ENCODE measurements at places on chromosomes 11 and 22.

DNA sequence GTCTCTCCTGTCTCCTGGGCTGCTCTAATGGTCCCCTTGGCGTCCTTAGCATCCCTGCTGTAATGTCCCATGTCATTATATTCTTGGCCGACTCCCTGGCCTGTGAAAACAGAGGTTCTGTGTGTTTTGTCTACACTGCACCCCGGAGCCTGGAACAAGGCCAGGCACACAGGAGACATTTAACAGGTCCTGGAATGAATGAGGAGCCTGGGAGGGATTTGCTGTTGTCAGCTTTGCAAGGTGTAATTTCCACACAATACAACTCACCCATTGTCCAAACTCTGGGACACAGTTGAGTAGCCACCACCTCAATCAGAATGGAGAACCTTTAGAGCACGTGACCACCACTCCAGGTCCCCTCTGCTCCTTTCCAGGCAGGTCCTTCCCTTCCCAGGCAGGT lies 14.9 kb upstream of the PDGFB start:
- no peak for DNase-seq

DNA sequence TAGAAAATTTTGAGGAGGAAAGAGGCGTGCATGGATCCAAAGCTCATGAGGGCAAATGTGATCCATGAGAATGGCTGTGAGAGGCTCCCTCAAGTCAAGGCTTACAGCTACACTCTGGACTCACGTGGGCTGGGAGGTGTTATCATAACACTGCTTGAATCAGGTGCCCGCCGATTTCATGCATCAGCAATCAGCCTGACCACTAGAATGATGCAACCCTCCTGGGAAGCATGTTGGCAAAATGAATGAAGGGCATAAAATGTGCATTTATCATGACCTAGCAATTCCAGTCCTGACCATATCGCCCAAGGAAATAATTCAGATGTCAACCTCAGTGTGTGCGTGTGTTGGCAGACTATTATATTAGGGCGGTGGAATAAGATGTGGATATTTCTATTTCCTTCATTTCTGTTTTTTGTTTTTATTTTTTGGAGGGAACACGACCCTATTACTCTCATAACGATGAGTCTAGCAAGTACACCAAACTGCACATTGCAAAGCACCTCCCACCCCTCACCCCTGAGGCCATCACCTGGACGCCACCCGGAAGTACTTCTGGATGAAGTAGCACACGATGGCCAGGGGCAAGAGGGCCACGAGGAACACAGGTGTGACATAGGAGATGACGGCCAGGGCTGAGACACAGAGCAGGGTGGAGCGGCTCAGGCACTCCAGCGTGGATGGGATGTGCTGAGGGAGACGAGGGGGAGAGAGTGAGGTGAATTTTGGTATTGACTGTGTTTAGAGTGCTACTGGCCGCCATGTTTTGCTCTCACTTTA lies 15.7 kb upstream of the KCNJ11 start:
- no peak for DNase-seq

- no peak for DNase-seq
Measured at GRCh38 chr11:35160902-35161597, 22.1 kb downstream of the CD44 start.

DNA sequence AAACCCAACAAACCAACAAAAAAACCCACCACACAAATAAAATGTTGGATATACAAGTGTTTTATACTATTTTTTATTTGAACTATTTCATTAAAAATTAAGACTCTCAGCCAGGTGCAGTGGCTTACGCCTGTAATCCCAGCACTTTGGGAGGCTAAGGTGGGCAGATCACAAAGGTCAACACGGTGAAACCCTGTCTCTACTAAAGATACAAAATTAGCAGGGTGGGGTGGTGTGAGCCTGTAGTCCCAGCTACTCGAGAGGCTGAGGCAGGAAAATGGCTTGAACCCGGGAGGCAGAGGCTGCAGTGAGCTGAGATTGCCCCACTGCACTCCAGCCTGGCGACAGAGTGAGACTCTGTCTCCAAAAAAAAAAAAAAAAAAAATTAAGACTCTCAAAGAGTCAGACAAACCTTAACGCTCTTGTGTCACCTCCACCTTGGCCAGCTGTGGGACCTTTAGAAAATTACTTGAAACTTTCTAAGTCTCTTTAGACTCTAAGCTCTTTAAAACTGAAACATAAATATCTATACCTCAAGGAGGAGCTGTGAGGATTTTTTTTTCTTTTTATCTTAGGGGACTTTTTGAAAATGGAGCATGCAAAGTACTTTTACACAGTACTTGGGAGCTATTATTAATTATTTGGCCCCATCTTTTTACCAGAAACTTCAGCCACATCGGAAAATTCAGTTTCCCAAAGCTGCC lies 68.4 kb upstream of the CLNS1A start:
- DNase-seq: no peak

DNA sequence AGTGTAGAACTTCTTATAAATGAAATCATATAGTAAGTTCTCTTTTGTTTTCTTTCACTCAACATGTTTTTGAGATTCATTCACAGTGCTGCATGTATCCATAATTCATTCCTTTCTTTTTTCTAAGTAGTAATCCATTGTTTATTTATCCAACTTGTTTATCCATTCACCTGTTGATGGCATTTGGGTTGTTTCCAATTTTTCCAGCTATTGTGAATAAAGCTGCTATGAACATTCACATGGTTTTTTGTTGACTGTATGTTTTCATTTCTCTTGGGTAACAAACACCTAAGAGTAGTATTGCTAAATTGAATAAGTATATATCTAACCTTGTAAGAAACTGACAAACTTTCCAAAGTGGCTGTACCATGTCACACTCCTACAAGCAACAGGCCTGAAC lies 23.5 kb downstream of the MRTFA start:
- DNase-seq: no peak

GRCh38 chr11:1289211-1289935 lies 20.1 kb downstream of the TOLLIP start:
- no peak for DNase-seq

GRCh38 chr11:122160841-122161590 lies 45.0 kb upstream of the BLID start:
- DNase-seq: no peak

GRCh38 chr11:72631806-72632731 lies 42.2 kb downstream of the PDE2A start:
- DNase-seq: no peak

DNA sequence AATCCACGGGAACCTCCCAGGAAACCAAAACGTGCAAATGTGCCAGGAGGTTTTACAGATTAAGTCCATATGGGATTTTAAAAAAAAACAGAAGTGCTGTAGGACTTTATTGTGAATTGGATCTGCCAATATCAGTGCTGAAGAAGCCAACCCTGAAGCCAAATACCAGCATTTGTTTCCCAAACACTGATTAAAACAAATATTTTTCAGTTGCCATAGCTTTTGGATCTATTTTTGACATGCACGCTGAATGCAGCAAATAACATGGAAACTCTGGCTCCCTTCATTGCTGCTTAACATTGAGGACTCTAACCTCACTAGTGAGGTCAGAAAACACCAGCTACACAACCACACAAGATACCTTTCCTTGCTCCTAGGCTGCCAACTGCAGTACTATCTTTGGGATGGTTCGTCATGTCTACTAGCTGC lies 28.4 kb upstream of the SIK2 start:
- no peak for DNase-seq

- DNase-seq: no peak
Measured at GRCh38 chr11:45856044-45856468, 8.8 kb downstream of the CRY2 start.

DNA sequence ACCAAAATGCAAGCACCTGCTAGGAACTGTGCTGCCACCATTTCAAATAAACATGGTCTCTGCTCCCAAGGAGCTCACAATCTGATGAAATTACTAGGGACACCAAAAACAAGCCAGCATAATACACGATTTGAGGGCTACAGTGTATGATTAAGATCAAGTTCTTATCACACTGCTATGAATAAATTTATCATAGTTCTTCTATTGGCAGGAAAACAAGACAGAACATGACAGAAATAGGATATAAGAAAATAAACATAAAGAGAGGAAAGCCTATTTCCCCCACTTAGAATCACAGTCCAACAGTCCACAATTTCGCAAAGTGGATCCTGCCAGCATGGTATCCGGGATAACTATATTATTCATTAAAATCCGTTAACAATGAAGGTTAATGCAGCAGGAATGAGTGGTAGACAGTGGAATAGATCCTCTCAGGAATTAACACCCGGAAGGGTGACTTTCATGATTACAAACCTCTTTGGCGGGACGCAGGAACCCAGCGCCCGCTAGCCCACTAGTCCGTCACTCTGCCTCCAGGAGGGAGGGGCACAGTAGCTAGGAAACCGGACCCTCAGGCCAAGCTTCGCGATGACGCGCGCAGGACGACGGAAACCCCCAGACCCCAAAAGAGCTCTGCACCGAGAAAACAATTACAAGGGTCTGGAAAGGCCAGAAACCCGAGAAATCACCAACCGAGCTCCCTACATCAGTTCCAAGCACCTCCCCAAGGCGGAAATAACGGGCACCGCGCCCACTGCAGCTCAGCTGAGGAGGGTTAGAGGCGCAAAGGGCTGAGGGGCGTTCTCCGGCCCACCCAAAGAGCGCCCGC lies 607 bp downstream of the CCDC82 start:
- no peak for DNase-seq

DNA sequence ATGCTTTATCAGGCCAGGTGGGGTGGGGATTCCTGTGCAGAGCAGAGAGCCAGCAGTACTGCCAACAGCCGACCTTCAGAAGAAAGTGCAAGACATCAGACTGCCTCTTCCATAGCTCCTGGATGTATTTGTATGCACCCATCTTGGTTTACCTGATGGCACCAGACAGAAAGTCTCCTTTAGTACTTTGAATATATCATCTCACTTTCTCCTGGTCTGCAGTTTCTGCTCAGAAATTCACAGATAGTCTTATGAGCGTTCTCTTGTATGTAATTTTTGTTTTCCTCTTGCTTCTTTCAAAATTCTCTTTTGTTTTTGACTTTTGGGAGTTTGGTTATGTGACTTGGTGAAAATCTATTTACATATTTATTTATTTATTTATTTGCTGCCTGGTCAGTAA lies 446.4 kb upstream of the CADM1 start:
- no peak for DNase-seq

DNA sequence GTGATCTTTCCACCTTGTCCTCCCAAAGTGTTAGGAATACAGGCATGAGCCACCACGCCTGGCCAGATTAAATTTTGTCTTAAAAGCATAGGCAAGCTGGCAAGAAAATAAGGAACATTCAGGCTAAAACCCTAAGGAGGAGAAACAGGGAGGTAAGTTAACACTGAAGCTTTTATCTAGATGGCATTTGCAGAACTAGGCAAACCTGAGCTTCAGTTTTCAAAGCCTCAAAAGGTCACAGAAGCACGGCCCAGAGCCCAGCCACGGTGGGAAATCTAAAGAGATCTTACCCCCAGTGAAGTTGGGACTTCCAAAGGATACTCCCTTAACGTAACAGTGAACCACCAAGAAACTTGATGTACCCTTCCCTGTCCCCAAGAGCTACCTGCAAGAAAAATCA lies 28.4 kb downstream of the PC start:
- DNase-seq: no peak

- no peak for DNase-seq
Measured at GRCh38 chr11:99422581-99423427, 402.1 kb downstream of the CNTN5 start.

DNA sequence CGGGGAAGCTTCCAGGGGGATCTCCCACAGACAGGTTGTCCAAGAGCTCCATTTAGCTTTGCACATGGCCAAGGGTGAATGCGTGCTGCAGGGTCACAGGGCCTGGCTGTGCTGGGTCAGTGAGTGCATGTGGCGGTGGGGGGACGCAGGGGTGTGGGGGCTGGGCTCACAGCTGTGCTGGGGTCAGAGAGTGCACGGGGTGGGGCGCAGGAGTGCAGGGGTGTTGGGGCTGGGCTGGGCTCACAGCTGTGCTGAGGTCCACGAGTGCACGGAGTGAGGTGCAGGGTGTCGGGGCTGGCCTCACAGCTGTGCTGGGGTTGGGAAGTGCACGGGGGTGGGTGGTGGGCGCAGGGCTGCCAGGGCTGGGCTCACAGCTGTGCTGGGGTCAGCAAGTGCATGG lies 557.7 kb downstream of the BRD1 start:
- DNase-seq: no peak

GRCh38 chr11:14506532-14506931 lies 6.9 kb upstream of the COPB1 start:
- DNase-seq: no peak

DNA sequence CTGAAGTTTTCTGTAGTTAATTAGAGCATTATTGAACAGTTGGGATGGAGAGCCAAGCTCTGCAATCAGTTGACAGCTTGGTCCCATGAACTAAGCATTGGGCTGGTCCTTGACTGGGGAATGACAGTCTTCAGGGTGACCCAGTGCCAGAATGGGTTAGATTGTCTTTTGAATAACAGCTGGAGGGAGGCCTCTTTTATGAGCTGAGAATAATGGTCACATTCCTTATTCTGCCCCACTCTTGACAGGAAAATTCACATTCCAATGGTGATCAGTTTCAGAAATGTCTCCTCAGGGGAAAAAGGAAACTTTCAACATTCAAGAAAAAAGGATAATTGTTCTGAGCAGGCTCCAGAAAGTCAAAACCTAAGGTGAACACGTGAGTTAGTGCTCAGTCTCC lies 113.9 kb downstream of the KIRREL3 start:
- DNase-seq: no peak

DNA sequence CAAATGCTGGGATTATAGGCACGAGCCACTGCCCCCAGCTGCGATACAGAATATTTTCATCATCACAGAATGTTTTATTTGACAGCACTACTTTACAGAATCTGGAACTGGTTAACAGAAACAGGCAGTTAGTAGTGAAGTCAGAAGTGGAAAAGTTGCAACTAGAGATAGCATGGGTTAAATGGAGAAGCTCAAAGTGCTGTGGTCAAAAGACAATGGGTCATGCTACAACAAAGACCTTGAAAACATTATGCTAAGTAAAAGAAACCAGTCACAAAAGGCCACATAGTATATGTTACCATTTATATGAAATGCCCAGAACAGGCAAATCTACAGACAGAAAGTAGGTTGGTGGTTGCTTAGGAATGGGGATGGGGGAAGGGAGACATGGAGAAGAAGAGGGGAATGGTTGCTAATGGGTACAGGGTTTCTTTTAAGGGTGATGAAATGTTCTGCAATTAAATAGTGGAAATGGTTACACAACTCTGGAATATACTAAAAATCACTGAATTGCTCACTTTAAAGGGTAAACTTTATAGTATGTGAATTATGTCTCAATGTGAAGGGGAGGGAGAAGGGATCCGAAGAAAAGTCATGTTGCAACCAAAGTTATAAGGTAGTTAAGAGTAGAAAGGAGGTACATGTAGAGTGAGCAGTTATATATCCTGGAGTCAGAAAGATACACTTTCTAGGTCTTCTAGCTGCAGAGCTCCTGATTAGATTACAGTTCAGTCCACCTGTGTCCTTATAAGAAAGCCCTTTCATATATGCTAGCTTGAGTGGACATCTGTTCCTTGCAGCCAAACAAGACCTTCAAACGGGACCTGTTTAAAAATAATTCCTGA lies 46.3 kb upstream of the RAPSN start:
- no peak for DNase-seq

GRCh38 chr22:33372875-33373274 lies 314.7 kb upstream of the SYN3 start:
- DNase-seq: no peak

- no peak for DNase-seq
Measured at GRCh38 chr11:96074551-96075310, 150.8 kb upstream of the MTMR2 start.

All from HS-27A (cell line).